ENCODE measurements at places on chromosomes 5 and 9. TPM values are rescaled to one million over a fixed set of nuclear protein-coding genes. Genes with fewer than 3 reads are reported as not detected.
A peak's percentile ranks its signal among the peaks of the same experiment; 100 is the strongest.

GRCh38 chr5:77568082-77568481 lies 70.4 kb downstream of the OTP start:
- no peak for ATAC-seq

The CYLC2 gene
- total RNA-seq, result not detected

The TOMM5 gene
- total RNA-seq, result 84.8 TPM

DNA sequence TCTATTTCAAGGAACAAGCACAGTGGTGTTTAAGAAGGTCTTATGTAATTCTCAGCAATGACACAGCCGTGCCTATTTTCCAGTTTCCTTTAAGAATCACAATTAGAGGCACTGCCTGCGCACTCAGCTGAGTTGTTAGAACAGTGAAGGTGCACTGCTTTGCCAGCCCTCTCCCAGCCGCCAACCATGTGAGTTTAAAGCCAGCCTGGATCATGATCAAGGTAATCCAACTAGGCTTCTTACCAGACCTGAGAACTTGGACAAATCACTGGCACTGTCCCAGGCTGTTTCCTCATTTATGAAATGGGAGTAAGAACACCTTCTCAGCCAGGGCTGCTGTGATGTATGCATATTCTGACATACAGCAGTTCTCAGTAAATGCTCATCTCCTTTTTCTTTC lies 99.6 kb downstream of the ASTN2 start:
- ATAC-seq, result no peak

- ATAC-seq, result no peak
Measured at GRCh38 chr5:17713301-17713700, 79.0 kb downstream of the TAF11L14 start.

The ENHO gene
- total RNA-seq, result 0.31 TPM

DNA sequence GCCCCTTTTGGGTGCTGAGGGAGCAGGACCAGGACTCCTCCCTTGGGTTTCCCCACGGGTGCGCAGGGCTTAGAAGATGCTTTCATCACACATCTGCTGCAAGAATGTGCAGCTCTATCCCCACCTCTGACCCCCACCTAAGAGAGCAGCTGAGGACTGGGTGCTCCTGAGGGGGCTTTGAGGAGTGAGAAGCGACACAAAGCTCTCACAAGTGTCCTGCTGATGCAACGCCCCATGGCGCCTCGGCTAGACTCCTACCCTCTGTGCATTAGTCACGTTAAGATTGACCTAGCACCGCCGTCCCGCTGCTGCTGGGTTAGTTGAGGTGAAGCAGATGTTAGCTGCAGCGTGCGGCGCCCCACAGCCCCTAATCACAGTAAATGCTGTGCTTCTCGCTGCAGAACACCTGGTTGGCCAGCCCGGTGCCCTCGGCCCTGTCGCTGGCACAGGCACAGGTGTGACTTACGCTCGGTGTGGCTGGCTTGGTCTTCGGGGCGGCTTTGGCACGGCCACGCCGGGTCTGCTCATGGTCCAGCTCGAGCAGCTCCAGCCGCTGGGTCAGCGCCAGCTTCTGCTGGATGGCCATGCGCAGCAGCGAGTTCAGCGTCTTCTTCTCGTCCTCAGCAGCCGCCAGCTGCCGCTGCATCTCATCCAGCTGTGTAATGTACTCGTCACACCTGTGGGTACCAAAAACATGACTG lies 45.0 kb upstream of the IPPK start:
- no peak for ATAC-seq

DNA sequence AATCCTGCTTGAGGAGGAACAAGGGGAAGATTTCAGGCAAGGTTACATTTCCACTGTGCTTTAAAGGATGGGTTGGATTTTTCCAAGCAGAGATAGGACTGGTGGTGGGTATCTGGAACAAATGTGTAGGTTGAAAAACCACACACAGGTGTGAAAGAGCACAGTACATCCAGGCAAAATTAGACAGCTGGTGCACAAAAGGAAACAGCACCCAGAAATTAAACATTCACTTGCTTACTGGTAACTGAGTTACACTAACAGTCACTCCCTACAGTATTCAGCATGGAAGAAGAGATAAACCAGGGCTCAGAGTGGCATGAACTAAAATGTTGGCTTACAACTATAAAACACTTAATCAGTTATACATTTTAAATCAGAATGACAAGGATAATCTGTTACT lies 81.5 kb upstream of the RASEF start:
- no peak for ATAC-seq

DNA sequence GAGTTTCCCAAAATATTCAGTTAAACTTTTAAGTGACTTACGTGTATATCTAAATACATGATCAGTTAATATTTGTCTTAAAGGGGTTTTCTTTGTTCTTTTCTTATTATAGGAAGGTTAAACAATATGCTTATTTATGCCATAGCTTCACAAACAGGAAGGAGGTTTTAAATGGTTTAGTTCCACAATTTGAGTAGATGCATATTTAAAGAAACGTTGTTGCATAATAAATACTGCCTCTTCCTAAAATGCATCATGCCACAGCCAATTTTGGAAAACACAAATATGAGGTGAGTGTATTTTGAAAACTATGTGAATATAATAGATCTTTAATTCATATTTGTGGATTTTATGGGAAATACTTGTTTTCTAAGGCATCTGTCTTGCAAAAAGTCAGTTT lies 2.5 kb upstream of the ADRB2 start:
- no peak for ATAC-seq

GRCh38 chr5:180670586-180671359 lies 21.4 kb upstream of the FLT4 start:
- no peak for ATAC-seq

The HBEGF gene
- 6.9 TPM for total RNA-seq

DNA sequence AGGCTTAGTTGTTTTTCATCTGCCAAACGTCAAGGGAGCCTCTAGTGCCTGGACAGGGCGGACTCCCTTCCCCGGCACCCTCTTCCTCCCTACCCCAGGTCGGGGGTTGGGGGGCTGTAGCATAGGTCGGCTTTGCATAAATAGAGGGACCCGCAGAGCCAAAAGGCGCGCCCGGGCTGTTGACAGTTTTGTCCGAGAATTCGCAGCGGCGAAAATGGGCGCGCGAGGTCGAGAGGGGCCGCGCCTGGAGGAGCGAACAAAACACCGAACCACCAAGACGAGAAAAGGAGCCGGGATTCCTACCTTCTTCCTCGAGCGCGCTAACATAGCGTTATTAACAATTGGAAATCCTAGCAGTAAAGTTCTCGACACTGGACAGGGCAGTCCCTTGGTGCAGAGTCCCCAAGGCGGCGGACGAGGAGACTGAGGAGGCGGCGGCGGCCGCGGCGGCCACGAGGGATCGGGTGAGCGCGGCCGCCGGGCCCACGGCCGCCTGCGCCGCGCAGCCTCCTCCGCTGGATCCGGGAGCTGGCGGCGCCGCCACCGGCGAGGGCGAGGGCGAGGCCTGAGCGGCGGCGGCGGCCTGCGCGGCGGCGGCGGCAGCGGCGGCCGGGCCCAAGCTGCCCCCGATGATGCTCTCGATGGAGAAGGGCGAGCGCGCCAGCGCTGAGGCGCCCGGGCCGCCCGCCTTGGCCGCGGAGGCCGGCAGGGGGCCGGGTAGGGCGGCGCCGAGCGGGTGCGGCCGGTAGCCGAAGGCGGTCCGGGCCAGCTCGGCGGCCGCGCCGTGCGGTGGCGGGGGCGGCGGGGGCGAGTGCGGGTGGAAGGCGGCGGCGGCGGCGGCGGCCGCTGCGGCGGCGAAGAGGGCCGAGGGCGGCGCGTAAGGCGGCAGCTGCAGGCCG lies 1.7 kb downstream of the FOXD1 start:
- ATAC-seq, result peak; percentile 35

The TLX3 gene
- not detected for total RNA-seq

DNA sequence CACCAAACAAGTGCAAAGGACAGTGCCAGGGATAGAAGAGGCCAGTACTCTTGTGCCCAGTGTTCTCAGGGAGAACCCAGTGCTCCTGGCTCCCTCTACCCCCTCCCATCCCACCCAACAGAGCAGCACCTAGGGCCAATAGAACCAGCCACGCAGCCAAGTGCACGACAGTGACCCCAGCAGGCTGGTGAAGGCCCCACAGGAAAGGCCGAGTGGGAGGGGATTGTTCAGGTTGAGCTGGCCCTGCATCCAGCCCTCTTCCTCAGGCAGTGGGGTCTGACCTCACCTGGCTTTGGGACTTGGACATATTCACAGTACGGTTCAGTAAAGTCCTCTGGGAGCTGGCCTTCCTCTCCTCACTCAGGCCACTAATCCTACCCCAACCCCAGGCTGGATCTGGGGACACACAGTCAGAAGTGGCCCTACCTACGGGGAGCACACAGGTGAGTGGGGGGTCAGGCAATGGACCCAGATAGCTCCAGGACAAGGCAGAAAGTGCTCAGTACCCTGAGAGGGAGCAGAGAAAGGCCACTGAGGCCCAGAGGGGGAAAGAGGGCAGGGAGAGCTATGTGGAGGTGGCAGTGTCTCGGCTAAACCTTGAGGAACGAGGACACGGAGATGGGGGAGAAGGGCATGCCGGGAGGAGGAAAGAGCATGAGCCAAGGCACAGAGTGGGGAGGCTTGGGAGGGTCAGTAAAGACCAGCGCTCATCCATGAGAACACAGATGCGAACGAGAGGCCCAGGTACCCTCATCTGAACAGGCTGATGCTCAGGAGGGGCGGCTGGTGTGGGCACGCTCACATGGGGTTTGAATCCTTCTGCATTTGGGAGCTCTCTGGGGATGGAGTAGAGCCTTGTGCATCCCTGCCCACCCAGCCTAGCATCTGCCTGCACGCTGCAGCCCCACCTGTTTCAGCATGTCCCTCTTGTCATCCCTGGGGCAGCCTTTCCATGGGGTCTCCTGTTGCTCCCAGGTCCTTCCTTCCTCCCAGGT lies 25.6 kb downstream of the POLR1E start:
- no peak for ATAC-seq

The GABRB2 gene
- 1.2 TPM for total RNA-seq

DNA sequence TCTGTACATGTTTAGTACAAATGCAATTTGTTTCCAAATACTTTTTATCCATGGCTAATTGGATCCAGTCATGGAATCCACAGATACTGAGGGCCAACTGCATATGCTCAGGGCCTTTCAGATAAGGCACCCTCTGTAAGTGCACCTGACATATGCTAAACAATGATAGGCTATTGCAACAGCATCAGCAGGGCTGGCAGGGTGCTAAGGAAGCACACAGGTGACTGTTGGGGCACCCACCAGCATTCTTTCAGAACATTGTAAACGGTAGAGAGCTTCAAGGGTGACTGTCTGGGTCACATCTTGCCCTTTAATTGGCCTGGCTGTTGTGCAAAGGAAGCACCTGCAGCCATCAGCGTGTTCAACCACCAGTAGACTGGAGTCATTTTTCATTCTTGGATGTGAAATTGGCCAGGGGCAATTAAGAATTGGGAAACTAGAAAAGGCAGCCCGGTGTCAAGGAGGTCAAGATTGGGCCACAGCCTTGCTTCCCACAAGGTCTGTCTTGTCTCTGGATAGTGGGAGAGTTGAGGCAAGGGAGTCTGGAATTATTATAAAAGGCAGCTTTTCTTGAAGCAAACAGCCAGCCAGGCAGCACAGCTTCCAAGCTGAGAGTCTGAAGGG lies 129.3 kb upstream of the RAI14 start:
- no peak for ATAC-seq

The PCDHB16 gene
- total RNA-seq, result 5.2 TPM

The OTP gene
- not detected for total RNA-seq

The MED7 gene
- total RNA-seq, result 11.1 TPM

DNA sequence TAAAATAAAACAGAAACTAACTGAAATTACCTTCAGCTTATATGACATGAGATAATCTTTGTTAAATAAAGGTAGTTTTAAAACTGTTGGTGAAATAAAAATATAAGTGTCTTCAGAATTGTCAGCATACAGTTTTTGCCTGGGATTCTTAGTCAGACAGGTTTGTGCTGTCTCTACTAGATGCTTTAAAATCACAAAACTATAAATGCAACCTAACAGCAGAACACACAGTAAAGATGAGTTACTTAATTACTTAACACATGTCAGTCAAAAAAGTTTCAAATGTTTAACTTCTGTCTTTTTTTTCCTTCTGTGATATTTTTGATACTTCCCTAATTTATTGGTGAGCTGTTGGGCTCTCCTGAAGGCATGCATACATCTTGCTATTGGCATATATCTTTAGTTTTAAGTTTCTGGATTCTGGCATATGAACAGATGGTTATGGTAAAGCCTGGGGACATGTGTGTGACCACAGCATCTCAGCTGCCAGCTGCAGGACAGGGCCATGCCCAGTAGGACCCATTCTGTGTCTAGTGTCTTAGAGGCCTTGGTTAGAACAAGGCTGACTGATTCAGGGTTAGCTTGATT lies 231.1 kb upstream of the NUDT12 start:
- no peak for ATAC-seq

Measured in gastroesophageal sphincter (tissue), 4 donors.